ENCODE measurements at places on chromosomes 4 and X.

DNA sequence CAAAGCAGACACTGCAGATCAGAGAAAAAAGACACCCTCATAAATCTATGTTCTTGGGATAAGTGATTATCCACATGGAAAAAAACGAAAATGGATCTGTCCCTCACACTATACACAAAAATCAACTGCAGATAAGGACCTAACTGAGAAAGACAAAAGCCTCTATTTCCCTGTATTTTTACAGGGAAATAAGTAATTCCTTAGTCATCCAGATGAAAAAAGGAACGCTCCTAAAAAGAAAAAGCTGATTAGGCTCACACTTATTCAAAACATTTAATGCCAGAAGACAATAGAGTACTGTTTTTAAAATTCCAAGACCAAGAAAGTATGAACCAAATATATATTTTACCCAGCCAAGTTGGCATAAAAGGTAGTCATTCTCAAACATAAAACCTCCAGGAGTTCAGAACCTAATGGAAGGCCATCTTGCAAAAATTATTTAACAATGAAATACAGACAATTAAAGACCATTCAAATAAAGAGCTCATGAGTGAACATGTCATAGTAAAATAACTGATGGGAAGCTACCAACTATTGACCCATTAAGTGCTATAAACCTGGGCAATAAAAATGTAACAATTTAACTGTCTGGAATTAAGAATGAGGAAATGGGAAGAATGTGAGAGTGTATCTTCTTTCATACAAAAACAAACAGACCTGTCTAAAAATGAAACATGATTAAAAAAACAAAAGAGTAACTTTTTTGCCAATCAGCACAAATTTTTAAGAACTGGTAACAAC is 20.4 kb downstream of the PAPSS1 start:
- no peak for DNase-seq

DNA sequence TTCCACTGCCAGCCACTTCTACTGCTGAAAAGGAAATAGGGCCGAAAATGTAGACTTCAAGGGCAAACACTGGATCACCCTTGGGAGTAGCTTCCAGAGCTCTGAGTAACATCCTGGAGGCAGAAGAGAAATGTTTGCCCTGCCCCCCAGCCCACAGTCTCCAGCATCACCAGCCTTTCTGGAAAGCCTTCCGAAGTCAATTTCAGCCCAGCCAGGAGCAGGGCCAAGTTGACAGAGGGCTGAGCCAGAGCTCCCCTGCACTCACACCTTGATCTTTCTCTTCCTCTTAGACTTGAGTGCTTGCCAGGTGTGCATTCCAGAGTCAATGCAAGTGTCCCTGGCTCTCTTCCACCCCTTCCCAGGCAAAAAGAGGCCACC is 35.2 kb downstream of the SLC25A5 start:
- DNase-seq: no peak

GRCh38 chrX:70262952-70263567 is 3.1 kb upstream of the P2RY4 start:
- peak; percentile 21 for DNase-seq

DNA sequence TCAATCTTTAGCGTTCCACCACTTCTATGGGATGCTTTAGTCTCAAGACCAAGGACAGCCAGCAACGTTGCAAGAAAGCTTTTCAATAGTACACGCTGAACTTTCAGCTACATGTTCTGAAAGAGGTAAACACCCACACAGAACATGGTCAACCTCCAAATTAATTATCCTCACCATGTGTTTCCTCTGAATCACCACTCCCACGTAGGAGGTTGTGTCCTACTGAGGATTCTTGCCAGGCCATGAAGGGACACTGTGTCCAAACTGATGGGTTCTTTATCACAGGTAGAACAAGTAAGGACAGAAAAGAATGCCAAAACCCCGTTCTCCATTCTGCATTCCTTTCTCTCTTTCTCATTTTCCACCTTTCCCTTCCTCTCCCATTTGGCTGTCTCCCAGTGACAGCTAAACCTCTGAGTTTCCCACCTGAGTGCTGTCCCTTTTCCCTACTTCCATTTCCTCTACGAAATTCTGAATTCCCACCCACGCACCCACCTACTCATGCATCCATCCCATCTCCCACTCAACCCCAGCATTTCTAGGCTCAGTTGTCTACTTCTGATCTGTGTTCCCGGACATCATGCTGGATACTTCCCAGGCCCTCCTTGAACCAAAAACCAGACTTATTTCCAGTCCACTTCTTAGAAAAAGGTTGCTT is 29.0 kb upstream of the GPM6B start:
- no peak for DNase-seq

DNA sequence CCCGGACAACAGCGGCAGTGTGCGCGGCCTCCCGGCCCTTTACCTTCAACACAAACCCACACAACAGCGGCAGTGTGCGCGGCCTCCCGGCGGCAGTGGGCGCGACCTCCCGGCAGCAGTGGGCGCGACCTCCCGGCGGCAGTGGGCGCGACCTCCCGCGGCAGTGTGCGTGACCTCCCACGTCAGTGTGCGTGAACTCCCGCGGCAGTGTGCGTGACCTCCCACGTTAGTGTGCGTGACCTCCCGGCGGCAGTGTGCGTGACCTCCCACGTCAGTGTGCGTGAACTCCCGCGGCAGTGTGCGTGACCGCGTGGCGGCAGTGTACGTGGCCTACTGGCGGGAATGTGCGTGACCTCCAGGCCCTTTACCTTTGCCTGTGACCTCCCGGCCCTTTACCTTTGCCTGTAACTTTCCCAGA is 576.6 kb upstream of the FRG1 start:
- no peak for DNase-seq

- no peak for DNase-seq
These were observed 22.7 kb downstream of the SCML1 start for GRCh38 chrX:17759990-17760389.

DNA sequence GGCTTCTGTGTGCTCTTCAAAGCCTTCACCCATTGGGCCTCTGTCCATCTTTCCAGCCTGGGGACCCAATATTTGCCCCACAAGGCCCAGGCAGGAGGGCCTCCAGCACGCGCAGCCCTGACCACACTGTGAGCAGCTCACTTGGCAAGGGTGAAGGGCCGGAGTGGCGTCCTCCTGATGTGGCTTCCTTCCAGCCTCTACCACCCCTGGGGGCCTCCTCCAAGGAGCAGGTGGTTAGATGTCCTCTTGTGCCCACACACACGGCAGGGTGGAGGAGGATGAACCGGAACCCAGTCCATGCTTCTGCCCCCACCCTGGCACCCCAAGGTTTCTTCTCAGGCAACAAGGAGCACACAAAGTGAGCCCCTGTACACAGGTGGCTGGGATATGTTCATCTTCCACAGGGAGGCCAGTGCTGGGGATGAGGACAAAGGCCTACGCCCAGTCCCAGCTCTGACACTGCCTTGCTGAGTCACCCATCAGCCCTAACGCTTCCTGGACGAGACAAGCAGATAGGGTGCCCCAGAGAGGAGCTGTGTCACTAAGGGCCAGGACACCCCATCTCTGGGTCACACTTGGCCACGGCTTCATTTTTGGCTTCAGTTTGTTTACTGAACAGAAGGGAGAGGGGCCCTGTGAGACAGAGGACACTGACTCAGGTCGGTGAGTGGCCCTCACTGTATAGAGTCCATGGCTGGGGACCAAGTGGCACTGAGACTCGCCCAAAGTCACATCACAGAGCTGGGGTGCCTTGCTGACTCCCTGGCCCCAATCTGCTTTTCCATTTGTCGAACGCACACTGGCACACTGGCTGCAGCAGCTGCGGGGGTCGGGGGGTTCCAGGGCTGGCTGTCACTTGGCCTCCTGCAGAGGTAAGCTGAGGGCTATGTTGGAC is 1.9 kb downstream of the UBL4A start:
- DNase-seq: no peak

GRCh38 chrX:96424007-96424406 is 260.6 kb upstream of the DIAPH2 start:
- DNase-seq: no peak

GRCh38 chr4:95728145-95728544 is 111.7 kb upstream of the PDHA2 start:
- no peak for DNase-seq

DNA sequence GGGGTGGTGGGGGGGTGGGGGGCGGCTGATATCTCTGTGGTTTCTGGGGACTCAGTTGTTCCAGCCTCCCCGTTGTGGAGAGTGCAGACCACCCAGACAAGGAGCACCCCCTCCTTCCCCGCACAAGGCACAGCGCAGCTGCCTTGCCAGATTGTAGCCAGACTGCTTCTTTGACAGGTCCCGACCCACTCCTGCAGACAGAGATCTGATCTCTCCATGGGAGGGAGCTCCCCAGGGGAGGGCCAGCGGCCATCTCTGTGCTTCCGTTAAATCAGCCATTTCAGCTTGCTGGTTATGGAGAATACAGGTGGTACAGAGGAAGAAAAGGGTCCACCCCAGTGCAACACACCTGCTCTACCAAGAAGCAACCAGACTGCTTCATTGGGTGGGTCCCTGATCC is 80.8 kb downstream of the FGF16 start:
- DNase-seq: no peak

- no peak for DNase-seq
These were observed 38.6 kb downstream of the AMELX start for GRCh38 chrX:11331788-11332187.

DNA sequence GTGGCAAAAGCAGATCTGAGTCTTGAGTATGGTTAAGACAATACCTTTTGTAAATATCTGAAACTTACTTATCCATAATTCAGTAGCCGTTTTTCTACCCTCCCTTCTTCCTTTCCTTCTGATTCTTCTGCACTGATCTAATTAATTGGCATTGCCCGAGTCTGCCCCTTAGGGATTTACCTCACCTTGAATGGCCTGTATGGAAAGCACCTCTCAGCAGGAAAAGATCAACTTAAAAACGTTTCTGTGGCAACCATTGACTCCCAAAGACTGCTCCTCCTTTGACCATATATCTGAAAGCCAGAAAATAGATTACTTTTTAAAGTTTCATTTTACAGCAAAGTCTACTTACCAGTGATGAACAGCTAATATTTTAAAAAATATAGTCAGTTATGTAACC is 496.5 kb upstream of the LCORL start:
- no peak for DNase-seq

DNA sequence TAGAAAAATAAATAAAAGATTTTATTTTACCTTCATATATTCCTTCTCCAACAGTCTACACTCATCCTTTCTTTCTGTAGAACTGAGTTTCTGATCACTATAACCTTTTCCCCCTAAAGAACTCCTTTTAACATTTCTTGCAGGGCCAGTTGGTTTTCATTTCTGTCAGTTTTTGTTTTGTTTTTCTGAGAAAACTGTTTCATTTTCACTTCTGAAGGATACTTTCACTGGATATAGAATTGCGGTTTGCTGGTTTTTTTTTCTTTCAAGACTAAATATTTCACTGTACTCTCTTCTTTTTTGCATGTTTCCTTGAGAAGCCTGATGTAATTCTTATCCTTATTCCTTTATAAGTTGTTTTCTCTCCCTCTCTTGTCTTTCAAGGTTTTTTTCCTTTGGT is 90.4 kb upstream of the EOLA2 start:
- DNase-seq: no peak

DNA sequence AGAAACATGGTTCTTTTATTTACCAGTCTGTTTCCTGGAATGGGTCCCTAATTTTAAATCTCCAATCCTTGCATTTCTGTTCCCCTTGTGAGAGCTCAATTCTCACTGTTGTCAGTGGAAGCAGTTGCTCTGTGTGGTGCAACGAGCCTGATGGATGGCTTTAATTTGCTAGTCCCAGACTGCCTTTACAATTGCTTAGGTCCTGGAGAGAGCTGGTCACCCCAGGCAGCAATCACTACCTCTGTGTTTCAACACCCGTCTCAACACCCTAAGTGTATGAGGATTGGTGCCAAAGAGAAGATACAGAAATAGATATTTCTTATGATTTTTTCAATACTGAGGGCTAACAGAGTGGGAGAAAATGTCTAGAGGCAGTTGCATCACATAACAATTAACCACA is 873.8 kb downstream of the GLUD2 start:
- no peak for DNase-seq

GRCh38 chr4:26434030-26434639 is 56.1 kb downstream of the CCKAR start:
- no peak for DNase-seq

DNA sequence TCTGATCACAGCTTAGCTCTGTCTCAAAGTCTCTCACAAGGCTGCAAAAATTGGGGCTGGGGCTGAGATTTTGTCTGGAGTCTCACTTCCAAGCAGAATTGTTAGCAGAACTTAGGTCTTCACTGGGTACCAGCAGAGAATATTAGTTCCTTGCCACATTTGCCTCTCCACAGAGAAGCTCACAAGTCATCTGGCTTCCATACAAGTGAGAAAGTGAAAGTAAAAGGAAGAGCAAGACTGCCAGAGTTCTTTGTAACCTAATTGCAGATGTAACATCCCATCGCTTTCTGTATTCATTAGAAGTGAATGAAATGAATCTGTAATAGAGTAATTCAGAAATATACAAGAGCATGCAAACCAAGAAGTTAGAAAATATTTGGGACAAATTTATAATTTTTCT is 624.1 kb upstream of the GNPDA2 start:
- DNase-seq: no peak

DNA sequence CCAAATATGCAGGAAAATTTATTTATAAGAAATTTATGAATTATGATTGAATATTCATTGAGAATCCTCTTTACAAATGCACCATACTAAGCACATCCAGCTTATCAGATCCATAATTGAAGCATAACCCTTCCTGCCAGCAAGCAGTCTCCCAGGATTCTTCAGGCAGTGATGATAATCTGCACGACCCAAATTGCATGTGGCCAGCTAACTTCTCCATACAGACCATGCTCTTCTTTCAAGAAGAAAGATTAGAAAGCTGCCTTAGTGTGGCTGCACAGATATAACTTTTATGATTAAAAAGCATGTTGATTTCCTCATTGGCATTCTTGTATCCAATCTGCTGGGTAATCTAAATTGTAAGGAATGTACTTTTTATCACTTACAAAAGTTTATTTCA is 3.3 kb upstream of the CBR4 start:
- no peak for DNase-seq

- DNase-seq: no peak
These were observed 10.1 kb upstream of the FGG start for GRCh38 chr4:154622598-154622997.

- no peak for DNase-seq
These were observed 262.8 kb downstream of the DKK2 start for GRCh38 chr4:106773076-106773905.

DNA sequence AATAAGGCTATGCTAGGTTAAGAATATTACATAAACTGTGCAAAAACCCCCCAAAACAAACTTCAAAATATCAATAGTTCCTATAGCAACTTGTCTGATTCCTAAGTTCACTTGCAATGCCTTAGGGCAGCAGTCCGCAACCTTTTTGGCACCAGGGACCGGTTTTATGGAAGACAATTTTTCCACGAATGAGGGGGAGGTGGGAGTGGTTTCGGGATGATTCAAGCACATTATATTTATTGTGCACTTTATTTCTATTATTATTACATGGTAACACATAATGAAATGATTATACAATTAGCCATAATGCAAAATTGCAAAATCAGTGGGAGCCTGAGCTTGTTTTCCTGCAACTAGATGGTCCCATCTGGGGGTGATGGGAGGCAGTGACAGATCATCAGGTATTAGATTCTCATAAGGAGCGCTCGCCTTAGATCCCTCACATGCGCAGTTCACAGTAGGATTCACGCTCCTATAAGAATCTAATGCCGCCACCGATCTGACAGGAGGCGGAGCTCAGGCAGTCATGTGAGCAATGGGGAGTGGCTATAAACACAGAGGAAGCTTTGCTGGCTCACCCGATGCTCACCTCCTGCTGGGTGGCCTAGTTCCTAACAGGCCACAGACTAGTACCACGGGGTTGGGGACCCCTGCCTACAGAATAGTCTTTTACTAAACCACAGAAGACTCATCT is 39.7 kb downstream of the ACOX3 start:
- DNase-seq: no peak
